ENCODE measurements at places on chromosomes 11 and 22.

DNA sequence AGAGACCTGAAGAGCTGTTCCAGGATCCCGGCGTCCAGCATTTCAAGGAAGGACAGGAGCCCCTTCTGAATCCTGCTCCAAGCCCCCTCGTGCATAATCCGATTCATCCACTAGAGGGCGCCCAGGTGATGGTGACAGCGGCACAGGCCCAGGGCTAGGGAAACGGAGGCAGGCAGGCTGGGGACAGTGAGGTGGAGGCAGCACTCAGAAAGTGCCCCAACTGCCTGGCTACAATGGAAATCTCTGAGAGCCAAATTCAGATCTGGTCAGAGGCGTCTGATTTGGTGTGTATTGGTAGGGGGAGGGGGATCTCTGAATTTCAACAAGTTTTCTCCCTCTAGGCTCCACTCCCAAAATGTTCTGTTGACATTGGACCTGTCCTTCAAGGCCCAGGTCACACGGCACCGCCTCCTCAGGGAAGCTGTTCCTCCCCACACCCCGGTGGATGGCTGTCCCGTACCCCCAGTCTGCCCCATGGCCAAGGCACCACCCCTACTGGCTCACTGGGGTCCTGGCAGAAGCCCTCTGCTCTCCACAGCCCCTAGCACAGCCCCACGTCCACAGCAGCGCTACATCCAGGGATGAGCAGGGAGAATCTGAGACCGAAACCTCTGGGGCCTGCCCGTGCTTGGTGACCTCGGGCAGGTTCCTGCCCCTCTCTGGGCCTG lies 142.9 kb downstream of the CRYBB2 start:
- no peak for DNase-seq

DNA sequence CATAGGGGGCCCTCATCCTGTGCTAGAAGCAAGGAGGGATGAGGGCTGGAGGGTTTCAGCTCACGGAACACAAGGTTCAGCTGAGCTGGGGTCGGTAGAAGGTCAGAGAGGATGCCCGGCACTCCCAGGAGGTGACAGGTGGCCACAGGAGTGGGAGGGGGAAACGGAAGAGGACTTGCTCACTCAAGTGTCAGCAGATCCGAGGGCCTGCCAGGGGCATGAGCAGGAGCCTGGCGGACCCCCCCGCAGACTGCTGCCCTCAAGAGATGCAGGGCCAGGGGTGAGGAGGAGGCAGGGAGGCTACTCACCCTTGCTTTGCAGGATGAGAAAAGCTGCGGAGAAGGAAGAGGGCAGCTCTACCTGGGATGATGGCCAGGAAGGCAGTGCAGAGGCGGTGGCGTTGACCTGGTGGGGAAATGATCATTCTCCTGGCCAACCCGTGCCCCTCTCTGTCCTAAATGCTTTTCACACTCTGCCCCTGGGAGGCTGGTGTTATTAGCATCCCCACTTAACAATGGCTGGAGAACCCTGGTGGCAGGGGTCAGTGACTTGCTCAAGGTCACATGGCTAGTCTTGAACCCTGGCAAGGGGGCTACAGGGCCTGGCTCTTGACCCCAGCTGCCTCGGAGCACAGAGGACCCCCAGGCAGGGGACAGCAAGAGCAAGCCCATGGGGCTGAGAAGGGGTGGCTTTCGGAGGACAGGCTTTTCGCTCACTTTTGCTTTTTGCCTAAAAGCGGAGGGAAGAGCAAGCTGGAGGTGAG lies 30.1 kb upstream of the CSNK1E start:
- DNase-seq, result no peak

DNA sequence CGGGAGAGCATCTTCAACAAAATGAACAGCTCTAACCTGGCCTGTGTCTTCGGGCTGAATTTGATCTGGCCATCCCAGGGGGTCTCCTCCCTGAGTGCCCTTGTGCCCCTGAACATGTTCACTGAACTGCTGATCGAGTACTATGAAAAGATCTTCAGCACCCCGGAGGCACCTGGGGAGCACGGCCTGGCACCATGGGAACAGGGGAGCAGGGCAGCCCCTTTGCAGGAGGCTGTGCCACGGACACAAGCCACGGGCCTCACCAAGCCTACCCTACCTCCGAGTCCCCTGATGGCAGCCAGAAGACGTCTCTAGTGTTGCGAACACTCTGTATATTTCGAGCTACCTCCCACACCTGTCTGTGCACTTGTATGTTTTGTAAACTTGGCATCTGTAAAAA lies 109.9 kb downstream of the ARHGAP8 start:
- no peak for DNase-seq

DNA sequence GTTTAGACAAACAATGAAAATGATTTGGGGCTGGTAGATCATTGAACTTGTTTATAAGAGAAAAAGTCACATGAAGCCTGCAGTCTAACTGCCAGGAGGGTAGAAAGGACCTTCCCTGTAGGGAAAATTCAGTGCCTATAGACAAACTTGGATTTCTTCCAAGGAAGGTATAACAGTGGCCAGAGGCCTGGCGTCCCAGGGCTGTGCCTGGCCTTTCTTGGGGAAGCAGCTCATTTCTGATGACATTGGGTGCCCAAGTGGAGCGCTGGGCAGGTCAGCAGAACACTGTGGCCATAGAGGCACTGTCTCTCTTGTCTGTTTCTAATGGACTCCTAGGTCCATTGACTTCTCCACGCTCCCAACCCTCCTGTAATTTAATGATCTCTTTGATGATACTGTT lies 6.6 kb upstream of the FXYD6 start:
- DNase-seq, result no peak

DNA sequence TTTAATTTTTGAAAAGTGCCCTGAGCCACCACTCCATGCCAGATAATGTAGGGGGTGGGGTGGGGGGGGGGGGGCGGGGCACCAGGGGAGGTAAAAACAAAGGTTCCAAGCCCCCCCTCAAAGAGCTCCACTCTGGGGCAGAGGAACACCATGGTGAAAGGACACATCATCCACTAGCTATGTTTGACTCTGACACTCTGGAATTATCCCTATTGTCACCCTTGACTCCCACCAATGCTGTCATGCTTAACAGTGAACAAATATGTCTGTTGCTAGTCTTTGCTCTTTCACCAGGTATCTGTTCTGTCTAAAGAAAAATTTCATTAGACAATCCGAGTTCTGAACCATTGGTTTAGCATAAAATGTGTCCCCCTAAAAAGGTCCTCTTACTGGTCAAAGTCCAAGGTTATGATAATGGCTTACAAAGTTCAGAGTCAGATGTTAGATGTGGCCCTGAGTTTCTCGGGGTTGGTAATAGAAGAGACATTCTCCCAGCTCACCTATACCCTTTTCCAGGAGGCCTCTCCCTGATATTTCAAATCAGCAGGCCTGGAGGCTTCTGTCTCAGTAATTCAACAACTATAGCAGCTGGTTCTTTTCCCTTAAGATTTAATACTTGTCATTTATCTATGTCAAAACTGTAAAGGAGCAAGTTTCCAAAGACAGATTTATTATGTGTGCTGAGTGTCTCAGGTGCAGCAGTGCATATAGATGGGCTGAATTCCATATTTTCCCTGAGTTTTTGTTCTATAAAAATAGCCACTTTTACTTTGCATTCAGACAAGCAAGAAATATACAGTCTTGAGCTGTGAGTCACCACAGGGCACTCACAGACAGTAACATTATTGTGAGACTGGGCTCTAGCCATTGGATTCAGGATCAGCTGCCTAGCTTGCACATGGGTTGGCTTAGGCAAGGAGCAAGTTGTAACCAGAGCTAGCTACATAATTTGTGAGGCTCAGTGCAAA lies 174.1 kb downstream of the CSNK2A3 start:
- DNase-seq, result no peak

DNA sequence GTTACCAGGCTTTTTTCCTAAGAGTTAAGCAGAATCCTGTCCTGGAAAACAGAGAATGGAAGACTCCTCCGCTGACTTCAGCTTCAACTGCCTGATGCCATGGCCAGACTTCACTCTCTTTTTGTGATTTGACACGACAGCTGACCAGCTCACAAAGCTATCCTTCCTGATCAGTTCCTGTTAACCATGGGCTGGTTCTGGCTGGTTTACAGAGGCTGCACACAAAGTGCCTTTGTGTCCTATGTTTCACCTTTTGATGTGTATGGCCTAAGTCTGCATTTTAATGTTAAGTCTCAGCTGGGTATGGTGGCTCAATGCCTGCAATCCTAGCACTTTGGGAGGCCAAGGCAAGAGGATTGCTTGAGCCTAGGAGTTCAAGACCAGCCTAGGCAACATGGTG lies 11.1 kb downstream of the FOLR3 start:
- no peak for DNase-seq

DNA sequence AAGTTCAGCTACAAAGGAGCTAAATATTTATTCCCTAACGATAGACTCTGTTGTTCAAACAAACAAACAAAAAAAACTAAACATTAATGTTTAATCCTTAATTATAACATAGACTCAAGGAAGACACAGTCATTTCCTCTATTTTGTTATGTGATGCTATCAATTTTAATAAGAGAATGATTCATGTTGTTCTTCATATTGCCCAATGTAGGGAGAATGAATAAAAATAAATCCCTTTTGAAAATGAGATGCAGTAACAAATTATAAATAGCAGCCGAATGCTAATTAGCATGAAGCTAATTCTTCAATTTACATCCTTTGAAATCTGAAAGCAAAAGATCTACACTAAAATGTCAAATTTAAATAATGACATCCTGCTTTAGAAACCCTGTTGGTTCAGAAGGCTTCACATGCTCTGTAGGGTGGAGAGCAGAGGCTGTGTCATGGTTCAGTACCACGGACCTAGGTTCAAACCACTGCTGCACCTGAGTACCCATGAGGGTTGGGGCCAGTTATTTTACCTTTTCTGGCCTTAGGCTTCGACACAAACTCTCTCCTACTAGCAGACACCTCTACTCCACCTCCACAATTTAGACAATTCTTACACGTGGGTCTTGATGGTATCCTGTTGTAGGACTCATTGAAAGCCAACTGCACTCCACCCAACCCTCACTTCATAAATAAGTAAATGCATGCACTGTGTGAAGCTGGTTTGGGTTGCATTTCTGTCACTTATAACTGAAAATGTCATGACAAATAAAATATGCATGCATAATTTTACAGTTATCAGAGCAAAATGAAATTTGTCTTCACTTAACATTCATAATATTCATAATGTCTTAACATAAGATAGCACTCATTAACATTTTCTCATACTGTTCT lies 89.0 kb downstream of the RRAS2 start:
- no peak for DNase-seq

GRCh38 chr11:33920838-33921613 lies 29.1 kb upstream of the LMO2 start:
- no peak for DNase-seq

DNA sequence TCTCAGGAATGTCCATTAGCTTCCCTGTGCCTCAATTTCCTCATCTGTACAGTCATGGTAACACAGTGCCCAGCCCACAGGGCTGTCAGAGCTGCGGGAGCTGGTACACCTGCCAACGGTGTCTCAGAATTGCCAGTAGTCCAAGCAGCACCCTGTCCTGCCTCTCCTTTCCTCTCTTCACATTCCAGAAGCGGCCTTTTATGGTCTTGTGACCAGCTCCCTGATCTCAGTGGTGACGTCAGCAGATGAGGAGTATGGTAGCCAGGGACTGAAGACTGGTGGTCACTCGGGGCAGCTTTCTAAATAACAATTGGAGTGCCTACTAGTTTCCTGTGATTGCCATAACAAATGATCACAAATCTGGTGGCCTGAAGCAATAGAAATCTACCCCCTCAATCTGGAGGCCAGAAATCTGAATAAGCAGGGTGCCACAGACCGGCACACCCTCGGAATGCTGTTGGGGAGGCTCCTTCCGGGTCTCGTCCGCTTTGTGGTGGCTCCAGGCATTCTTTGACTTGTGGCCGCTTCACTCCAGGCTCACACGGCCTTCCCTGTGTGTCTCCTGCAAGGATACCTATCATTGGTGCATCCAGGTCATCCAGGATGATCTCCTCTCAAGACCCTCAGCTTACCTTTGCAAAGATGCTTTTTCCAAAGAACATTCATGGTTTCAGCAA lies 2.1 kb downstream of the FADD start:
- no peak for DNase-seq

DNA sequence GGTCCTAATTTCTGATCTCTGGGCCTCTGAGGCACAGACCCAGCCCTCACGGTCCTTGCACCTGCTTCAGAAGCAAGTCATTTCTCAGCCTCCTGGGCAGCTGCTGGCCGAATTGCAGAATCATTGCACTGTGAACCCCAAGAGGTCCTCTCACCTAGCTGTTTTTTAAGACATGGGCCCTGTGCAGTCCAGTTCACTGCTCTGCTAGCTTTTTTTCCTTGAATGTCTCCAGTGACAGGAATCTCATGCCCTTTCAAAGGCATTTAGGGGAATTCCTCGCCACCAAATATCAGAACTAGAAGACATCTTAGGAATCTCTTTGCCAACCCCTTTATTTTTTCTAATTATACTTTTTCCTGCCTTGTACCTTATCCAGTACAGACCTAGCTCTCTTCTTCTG lies 35.6 kb upstream of the TP53I11 start:
- no peak for DNase-seq

GRCh38 chr11:134118006-134118405 lies 49.1 kb downstream of the JAM3 start:
- DNase-seq, result no peak

DNA sequence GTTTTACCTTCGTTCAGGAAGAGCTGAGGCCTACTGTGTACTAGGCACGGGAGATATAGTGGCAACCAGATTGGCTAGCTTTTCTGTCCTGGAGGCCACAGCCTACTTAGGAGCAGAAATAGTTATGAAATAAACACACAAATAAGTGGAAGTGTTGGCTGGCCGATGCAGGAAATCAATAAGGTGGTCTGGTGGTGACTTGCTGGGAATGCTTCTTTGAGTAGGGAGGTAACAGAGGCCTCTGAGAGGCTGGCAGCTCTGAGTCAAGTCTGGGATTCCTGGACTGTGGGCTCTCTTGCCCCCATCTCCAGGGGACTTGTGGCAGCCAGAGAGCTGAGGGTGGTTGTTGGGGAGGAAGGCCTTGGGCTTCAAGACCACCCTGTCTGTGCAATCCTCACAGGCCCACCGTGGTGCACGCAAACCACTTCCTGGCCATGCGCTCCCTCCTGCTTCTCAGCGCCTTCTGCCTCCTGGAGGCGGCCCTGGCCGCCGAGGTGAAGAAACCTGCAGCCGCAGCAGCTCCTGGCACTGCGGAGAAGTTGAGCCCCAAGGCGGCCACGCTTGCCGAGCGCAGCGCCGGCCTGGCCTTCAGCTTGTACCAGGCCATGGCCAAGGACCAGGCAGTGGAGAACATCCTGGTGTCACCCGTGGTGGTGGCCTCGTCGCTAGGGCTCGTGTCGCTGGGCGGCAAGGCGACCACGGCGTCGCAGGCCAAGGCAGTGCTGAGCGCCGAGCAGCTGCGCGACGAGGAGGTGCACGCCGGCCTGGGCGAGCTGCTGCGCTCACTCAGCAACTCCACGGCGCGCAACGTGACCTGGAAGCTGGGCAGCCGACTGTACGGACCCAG lies 4.1 kb downstream of the SERPINH1 start:
- no peak for DNase-seq

DNA sequence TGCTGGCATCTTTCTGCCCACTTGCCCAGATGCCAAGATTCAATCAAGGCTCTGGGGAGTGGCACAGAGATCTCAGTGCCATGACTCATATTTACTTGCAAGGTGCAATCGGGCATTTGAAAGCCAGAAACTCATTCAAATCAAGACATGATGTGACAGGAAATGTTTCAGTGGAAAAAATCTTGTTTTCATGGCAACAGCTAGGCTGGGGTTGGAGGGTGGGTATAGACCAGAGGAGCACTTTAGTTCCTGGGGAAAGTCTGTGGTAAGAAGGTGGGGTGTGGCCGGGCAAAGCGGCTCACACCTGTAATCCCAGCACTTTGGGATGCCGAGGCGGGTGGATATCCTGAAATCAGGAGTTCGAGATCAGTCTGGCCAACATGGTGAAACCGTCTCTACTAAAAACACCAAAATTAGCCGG lies 1.2 kb downstream of the MAJIN start:
- no peak for DNase-seq

All from NCI-H1417 treated with DMSO at 0.1 percent for 48 hours (cell line).